NCI-H1105 (cell line): ENCODE measurements at places on chromosomes 7 and 10.

DNA sequence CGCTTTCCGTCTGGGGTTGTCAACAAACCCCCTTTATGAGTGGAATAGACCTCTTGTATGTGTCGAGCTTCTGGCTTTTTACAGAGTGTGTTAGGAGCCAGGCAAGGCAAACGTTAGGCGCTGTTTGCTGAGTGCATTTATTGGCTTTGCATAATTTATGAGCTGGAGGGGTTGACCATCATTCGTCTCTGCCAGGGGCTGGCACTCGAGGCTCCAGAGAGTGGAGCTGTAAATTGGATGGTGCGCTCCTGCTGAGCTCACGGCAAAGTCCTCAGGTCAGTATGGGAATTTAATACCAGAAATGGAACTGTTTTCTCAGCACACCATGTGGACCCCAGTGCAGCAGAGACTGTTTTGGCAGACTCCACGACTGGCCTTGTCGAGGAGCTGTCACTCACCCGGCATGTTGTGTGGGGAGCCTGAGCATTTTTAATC lies 699.4 kb upstream of the GALNT17 start:
- DNase-seq, result peak; percentile 53

DNA sequence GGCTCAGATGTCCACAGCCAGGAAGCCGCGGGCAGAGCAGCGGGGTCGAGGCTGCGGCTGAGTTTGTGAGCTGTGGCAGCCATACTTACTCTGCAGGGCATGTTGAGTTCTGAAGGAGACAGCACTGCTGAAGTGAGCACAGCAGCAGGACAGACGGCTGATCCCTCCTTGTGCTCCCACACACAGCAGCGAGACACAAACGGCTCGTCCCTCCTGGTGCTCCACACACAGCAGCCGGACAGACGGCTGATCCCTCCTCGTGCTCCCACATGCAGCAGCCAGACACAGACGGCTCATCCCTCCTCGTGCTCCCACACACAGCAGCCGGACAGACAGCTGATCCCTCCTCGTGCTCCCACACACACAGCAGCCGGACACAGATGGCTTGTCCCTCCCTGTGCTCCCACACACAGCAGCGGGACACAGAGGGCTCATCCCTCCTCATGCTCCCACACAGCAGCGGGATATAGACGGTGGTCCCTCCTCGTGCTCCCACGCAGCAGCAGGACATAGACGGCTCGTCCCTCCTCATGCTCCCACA lies 305.1 kb downstream of the PTPRN2 start:
- DNase-seq, result no peak

DNA sequence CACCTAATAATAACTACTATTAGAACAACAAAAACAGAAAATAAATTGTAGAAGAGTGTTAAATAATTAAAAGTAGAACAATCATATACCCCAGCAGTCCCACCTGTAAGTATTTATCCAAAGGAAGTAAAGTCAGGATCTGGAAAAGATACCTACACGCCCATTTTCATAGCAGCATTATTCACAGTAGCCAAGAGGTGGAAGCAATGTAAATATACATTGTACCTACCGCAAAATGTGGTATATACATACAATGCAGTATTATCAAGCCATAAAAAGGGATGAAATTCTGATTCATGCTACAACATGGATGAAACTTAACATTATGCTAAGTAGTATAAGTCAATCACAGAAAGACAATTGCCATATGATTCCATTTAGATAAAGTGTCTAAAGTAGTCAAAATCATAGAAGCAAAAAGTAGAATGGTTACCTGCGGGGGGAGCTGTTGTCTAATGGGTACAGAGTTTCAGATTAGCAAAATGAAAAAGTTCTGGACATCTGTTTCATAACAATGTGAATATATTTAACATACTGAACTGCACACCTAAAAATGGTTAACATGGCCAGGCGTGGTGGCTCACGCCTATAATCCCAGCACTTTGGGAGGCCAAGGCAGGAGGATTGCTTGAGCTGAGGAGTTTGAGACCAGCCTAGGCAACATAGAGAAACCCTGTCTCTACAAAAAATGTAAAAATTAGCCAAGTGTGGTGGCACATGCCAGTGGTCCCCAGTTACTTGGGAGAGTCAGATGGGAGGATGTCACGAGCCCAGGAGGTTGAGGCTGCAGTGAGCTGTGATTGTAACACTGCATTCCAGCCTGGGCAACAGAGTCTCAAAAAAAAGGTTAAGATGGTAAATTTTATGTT lies 6.0 kb upstream of the TMED4 start:
- peak; percentile 26 for DNase-seq

DNA sequence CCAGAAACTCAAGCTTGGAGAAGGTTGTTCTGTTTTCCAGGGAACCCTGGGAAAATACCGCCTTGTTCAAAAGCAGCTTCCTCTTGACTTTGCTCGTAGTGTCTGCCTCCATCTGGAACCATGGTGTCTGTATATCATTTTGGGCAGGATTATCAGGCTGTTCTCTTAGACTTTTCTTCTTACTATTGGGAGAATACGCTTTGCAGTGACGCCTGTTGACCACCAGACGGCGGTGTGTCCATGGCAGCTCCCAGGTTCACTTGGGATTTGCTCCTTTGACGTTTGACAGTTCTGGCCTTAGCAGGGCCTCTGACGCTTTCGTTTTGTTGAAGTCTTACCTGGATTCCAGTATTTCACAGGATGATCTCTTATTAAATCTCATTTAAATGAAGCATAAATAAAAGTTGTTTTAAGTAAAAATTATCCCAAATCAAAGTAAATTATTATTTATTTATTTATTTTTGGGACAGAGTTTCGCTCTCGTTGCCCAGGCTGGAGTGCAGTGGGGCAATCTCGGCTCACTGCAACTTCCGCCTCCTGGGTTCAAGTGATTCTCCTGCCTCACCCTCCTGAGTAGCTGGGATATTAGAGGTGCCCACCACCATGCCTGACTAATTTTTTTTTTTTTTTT lies 41.8 kb upstream of the GJD4 start:
- no peak for DNase-seq

DNA sequence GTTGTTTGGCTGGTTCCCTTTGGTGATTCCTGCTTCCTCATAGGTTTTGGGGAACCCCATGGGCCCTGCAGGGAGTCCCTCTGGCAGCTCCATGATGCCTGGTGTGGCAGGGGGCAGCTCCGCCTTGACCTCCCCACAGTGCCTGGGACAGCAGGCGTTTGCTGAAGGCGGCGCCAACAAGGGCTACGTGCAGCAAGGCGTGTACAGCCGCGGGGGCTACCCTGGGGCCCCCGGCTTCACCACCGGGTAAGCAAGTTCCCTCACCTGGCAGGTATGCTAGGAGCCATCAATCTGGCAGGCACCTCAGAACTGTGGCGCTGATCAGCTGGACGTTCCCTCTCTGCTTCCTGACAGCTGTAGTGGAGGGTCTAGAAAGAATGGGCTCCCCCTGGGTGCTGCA lies 8.3 kb downstream of the ZMIZ2 start:
- DNase-seq, result no peak

- DNase-seq, result no peak
These were observed 10.0 kb upstream of the IFIT5 start for GRCh38 chr10:89404104-89405047.

DNA sequence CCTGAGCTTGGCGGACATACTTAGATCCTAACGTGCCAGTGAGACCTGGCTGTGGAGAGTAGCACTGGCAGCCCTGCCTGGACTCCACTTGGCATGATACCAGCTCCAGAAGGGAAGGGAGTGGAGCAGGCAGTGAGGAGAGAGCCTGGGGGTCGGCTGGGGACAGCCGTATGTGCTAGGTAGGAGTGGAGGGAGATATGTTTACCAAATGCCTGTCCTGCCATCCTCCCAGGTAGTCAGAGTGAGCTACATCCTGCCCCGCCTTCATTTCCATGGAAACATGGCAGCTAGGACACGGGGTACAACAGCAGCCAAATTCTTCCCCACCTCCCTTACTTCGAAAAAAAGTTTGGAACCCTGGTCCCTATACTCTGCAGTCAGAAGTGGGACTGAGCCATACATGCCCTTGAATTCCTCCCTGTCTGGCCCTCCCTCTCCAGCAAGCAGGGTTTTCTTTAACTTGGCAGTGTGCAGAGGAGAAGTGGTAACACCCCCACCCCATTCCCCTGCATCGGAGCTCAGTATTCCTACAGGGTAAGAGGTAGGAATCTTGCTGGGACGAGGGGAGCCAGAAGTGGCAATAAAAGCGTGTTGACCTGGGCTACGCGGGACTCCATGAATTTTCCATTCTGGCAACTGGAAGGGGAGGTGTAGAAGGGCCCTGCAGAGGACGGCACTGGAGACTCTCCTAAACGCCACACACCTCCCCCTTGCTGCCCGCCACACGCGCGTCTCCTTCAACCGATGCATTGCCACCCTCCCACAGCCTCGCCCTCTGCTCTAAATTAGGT lies 20.0 kb upstream of the SMO start:
- DNase-seq, result peak; percentile 23

DNA sequence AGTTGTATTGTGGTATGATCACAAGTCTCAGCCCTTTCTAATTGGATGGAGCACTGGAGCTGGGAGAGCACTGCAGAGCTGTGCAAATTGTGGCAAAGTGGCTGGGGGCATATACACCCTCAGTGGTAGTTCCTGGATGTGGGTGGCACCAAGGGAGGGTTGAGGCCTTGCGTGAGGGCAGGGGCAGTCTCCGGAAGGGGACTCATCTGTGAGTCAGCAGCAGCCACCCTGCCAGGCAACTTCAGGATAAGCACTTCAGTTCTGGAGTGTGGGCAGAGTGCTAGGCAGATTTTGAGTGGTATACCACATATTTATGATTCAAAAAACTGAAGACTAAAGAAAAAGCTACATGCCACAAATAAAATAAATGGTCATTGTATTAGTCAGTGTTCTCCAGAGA lies 210.5 kb downstream of the ETV1 start:
- no peak for DNase-seq

DNA sequence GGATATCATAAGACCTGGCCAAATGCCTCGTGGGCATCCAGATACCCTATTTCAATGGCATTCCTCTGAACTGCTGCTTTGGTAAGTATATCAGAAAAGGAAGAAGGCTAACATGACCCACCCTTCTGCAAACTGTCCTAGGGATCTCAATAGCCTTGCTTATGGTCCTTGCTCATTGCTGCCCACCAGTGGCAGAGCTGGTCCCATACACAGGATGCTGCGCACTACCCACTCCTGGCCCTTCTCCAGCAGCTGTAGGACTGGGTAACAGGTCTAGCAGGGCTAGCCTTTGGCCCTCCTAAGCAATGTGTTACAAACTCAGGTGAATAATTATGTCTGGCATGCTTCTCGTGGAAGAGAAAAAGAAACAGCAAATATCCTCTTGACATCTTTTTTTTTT lies 72.5 kb downstream of the C10orf90 start:
- DNase-seq, result peak; percentile 20

DNA sequence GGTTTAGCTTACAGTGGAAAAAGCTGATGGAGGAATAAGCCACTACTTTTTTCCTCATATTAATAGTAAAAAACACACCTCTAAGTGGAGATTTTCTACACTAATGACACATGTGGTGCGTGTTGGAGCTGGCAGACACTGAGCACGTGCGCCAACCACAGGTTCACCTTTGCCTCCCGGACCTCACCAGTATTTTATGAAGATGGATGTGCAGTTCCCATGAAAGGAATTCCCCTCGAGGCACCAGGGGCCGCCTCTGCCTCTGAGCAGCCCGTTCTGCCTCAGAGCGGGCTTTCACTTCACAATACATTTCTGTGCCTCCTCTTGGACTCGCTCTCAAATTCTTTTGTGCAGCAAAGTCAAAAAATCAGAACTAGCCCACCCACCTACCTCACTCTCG lies 477.5 kb upstream of the ADARB2 start:
- DNase-seq, result no peak

- DNase-seq, result no peak
These were observed 71.2 kb downstream of the LRRTM3 start for GRCh38 chr10:66996996-66997395.

GRCh38 chr7:2012981-2013380 lies 219.8 kb downstream of the MAD1L1 start:
- DNase-seq, result peak; percentile 17

DNA sequence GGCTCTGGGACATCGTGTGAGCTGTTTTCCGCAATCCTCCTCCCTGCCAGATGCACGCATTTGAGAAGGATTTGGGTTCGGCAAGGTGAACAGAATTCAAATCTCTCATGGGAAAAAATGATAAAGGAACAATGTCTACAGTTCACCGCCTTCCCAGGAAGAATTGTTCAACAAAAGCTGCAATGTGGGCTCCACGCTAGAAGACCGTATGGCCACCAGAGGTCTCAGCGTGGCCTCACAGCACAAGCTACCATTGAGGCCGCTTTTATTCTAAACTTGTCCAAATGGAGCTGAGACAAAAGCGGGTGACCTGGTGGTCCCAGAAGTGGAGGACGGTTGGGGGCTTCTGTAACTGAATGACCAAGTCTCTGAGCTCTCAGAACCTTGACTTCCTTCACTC lies 733.1 kb downstream of the PARD3 start:
- DNase-seq, result no peak

- no peak for DNase-seq
These were observed 20.7 kb upstream of the PPP2R2D start for GRCh38 chr10:131880016-131880590.

- DNase-seq, result no peak
These were observed 23.2 kb upstream of the GDF10 start for GRCh38 chr10:47276576-47277351.

GRCh38 chr10:17865351-17865750 lies 56.2 kb downstream of the MRC1 start:
- no peak for DNase-seq

DNA sequence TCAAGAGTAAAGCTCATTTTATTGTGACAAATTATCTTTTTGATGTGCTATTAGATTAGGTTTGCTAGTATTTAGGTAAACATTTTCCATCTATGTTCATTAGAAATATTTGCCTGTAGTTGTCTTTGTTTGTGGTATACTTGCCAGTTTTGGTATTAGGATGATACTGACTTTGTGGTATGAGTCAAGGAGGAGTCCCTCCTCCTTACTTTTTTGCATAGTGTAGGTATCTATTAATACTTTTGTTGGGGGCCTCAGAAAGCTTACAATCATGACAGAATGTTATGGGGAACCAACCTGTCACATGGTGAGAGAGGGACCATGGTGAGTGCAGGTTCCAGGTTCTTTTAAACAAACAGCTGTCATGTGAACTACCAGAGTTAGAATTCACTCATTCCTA lies 102.1 kb downstream of the ZWINT start:
- no peak for DNase-seq

GRCh38 chr7:4857189-4857588 lies 4.6 kb downstream of the PAPOLB start:
- no peak for DNase-seq

GRCh38 chr7:148624735-148625134 lies 34.2 kb downstream of the C7orf33 start:
- DNase-seq, result no peak

DNA sequence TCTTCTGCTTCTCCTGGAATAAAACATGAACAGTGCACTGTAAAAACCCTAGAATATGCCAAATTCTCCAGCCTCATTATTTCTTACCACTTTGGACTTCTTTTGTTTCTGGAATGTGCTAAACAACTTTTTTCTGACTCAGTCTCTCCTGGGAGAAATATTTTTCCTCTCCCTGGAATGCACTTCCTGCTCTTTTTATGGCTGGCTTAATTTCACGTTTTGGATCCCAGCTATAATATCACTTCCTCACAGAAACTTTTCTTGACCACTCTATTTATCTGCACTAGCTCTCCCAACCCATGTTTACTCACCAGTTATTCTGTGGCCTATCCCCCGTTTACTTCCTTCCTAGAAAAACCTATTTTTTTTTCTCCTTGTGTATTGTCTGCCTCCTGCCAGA lies 26.7 kb downstream of the ABCB5 start:
- no peak for DNase-seq

- no peak for DNase-seq
These were observed 30.3 kb downstream of the CCNJ start for GRCh38 chr10:96073722-96074121.

GRCh38 chr10:119029613-119030420 lies at the start of gene NANOS1:
Gene NANOS1 (plus strand): TSS chr10:119029714. CDS start chr10:119029802, 88 bp downstream.
- DNase-seq, result no peak
